NCI-H1417 treated with DMSO at 0.1 percent for 48 hours (cell line): ENCODE measurements at places on chromosomes 7 and 10.

GRCh38 chr7:41813286-41813685 is 110.4 kb upstream of the INHBA start:
- no peak for DNase-seq

- no peak for DNase-seq
Measured at GRCh38 chr7:3482147-3482921, 181.3 kb downstream of the SDK1 start.

- DNase-seq = no peak
Measured at GRCh38 chr7:151876899-151877777, at the start of gene PRKAG2. Gene PRKAG2, minus strand, starts transcription at chr7:151877115. Its CDS starts 495 bp downstream, at chr7:151876620.

DNA sequence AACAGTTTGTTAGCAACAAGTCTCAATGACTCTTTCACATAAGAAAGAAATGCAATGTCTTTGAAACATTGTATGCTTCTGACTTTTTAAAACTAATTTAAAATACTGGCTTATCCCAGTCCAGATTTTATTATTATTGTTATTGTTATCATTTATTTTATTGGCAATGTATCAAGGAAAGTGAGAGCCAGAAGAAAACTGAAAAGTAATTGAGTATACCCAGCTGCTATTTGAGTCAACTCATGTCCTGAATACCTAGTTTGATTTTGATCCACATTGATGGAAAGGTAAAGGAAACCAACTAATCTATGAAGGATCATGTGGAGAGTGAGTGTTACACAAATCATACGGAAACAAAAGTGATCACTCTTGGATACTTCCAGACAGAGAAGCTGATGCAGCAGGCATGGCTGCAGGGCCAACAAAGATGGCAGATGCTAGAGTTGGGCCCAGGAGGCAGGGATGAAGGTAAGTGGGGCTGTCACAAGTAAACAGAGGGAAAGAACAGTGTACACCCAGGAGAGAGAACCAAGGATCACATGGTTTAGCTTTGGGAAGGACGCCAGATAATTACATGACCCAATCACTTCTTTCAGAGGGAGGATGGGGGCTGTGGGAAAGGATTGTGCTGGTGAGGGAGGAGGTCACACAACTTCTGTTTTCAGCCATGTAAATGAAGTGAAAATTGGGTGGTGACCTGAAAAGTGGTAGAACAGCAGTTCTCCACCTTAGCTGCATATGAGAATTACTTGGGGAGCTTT is 179.2 kb upstream of the NAMPT start:
- no peak for DNase-seq

DNA sequence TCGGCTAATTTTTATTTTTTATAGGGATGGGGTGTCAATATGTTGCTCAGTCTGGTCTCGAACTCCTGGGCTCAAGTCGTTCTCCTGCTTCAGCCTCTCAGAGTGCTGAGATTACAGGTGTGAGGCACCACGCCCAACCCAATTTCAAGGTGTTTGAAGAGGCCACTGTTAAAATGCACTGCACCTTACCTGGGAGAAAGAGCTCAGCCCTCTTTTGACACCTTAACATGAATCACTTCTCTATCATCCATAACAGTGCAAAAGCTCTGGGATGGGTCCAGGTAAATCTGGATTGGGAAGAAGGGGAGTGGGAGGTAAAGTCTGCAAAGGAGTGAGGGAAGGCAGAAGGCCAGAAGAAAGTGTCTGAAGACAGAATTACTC is 557 bp upstream of the ZNF282 start:
- no peak for DNase-seq
